ENCODE measurements at places on chromosomes 3 and 15. TPM values are rescaled to one million over a fixed set of nuclear protein-coding genes. Genes with fewer than 3 reads are reported as not detected.

DNA sequence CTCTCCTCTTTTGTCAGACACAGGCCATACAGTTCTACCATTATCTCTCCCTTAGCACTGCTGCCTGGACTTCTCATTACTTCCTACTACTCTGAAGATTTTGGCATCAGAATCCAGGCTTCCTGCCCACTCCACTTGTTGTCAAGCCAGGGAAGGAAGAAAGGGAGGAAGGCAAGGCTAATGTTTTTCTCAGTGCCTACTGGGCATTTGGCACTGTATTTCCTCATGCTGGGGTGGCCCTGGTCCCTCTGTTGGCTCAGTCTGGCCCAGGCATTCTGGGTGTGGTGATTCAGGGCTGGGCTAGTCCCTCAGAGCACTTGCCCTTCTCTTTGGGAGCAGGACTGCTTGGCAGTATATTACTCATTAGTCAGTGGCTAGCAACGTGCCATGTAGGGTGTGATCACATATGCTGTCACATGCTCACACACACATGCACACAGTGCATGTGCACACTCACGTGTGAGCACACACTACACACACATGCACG is 52.9 kb downstream of the BSN start:
- peaks cover 10% of the 10 kb centered on the region for H3K4me1 ChIP-seq
- H3K4me3 ChIP-seq = no peak overlapping the region
- no peak overlapping the region for H3K27ac ChIP-seq
- no peak for DNase-seq

DNA sequence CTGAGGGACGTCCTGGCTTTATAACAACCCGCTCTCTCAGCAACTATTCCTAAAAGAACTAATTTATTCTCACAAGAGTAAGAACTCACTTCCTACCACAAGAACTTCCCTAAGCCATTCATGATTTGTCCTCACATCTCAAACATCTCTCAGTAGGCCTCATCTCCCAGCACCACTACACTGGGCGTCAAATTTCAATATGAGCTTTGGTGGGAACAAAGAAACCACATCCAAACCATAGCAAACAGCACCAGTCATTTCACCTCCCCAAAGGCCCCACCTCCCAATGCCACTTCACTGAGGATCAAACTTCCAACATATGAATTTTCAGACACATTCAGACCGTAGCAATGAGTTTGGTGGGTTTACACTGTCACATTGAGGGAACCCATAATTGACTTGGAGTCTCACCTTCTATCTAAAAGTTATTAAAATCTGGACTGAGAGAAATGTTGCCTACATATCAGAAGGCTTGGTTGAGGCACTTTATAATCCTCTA is 116.4 kb upstream of the AGBL1 start:
- H3K27me3 ChIP-seq = peaks cover 2% of the 10 kb centered on the region
- H3K36me3 ChIP-seq = no peaks in the 10 kb centered on the region
- no peak overlapping the region for H3K4me3 ChIP-seq

DNA sequence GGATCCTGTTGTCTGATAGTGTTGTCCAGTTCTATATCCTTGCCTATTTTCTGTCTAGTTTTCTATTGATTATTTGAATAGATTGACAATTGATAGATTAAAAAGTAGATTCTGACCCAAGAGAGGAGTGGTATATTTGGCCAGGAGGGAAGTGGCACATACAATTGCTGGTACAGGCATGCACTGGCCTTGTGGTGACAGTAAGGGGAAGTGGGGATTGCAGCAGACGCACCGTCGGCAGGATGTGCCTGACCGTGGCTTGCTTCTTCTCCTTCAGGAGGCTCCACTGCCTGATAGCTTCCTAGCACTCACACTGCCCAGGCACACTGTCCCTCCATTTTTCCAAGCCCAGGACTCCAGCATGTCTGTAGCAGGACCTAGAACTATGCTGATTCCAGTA is 10.5 kb downstream of the GABRG3 start:
- DNase-seq = no peak
- H3K27ac ChIP-seq = no peak overlapping the region
- H3K27me3 ChIP-seq = peaks cover 12% of the 10 kb centered on the region

ARHGEF26 gene
- total RNA-seq = 3.5 TPM

ASB14 gene
- not detected for total RNA-seq
